ENCODE measurements at places on chromosomes 5 and 9.

- no peak for DNase-seq
These were observed 34.3 kb downstream of the ITK start for GRCh38 chr5:157214861-157215513.

- peak; percentile 44 for DNase-seq
These were observed 34.9 kb upstream of the N4BP3 start for GRCh38 chr5:178078197-178079010.

GRCh38 chr5:56506211-56506965, 273.3 kb upstream of the ANKRD55 start:
- DNase-seq = no peak

DNA sequence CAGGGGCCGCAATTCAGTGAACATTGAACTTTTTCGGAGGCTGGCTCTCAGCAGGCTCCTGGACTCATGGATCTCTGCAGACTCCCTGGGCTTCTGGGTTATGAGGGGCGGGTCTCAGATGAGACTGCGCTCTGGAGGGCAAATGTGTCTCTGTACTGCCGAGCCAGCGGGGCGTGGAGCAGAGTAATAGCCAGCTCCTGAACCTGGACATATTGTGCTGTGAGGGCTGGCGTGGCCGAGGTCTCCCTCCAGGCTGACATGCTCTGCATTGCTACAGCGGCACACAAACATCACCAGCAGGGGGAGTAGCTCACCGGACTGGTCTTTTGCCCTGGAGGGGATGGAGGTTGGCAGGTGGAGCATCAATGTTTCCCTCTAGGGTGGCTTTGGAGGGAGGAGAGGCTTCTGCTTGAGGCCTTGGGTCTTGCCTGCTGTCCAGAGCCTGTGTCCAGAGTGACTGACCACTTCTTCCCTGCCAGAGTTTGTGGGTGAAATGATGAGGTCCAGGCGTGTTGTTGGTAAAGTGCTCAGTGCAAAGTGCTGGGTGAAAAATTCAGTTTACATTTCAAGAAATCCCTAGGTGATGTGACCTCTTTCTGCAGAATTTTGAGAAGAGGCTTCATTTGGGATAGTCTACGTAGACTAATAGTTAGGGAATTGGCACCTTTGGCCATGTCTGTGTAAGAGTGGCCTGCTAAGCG, 10.9 kb upstream of the GADD45G start:
- DNase-seq = peak; percentile 38

- no peak for DNase-seq
These were observed 136.3 kb downstream of the SIL1 start for GRCh38 chr5:139061856-139062255.
